ENCODE measurements at places on chromosomes 1 and 21.

GRCh38 chr1:240526312-240526711 is 85.6 kb downstream of the GREM2 start:
- DNase-seq = no peak

- no peak for DNase-seq
These were observed 395 bp upstream of the CSRP1 start for GRCh38 chr1:201507360-201507675.

- DNase-seq = peak; percentile 63
These were observed 46.5 kb upstream of the RNF11 start for GRCh38 chr1:51189421-51190073.

DNA sequence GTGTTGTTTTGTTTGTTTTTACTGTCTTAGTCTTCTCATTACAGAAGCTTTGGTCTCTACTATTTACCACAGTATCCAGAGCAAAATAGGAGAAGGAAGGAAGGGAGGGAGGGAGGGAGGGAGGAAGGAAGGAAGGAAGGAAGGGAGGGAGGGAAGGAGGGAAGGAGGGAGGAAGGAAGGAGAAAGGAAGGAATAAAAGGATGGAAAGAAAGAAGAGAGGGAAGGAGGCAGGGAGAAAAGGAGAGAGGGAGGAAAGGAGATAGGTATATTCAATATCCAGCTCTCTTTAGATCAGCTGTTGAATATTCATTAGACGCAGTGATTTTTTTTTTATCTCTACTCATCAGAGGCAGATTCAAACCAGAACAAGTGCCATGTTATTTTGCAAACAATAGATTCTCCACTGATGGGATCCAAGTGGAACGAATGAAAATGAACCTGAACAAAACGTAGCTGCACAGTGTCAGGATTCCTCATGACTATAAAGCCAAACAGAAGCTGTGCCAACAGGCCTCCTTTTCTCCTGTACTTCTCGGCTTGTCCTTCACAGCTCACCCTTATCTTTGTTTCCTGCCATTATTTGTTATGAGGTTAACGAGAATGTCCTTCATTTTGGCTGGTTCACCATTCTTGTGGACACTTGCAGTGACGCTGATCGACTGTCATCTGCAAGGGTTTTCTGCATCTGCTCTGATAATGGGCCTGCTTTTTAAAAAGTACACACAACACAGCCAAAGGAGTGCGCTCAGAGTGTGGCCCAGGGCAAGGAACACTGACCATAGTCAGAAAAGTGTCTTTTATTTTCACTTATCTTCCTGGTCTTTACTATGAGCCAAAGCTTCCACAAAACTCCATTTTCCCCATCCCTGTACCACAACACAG is 7.8 kb upstream of the NTPCR start:
- DNase-seq = no peak

DNA sequence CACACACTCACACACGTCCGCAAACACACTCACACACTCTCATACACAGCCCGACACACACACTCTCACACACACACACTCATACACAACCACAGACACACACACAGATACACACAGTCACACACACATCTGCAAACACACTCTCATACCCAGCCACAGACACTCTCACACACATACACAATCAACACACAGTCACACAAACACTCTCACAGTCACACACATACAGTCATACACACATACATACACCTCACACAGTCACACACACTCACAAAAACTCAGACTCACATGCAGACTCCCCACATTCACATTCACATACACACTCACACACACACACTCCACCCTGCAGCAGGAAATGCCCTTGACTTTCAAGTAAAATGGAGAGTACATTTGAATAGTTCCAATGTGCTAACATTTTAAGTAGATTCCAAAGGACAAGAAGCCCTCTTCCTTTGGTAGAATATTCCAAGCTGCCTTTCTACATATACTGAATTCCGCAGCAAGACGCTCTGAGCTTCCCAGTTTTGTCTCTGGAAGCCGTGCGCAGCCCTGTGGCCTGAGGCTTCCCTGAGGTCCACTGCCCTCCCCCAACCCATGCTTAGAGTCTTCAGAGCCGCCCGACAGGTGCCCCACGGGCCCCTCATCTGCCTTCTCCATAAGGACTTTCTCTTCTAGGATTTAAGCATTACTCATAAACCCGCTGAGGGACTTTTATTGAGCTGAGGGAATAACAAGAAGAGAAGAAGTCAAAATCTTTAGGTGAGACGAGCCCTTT is 9.7 kb downstream of the BATF3 start:
- DNase-seq = no peak

GRCh38 chr1:89781494-89782126 is 39.2 kb upstream of the LRRC8D start:
- DNase-seq = no peak

DNA sequence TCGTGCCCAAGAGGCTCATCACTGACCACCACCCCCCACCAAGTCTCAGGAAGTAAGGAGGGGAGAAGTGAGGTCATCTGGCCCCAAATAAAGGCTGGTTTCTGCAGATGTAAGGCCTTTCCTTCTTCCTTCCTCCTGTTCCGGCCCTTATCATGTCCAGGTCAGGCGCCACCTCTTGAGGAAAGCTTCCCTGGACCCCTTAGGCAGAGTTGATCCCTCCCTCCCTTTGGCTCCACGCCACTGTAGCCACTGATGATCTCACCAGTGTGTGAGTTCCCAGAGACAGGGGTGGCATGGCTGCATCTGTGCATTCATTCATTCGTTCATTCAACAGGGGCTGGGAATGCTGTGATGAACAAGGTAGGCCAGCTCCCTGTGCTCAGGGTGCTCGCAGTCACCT is 59.2 kb downstream of the TAS1R2 start:
- DNase-seq = no peak

DNA sequence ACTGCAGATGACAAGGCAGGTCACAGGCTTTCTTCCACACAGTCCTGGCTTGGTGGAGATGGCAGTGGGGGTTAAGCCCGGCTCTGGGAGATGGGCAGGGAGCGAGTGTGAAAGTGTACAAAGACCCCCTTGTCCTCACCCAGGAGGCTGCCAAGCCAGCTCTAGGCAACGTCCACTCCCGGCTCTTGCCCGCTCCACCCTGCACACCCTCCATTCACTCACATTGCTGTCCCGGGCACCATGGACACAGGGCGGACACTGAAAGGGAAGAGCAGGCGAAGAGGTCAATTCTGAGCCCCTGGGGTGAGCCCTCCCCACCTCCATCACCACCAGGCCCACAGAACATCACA is 8.9 kb downstream of the COL16A1 start:
- no peak for DNase-seq

DNA sequence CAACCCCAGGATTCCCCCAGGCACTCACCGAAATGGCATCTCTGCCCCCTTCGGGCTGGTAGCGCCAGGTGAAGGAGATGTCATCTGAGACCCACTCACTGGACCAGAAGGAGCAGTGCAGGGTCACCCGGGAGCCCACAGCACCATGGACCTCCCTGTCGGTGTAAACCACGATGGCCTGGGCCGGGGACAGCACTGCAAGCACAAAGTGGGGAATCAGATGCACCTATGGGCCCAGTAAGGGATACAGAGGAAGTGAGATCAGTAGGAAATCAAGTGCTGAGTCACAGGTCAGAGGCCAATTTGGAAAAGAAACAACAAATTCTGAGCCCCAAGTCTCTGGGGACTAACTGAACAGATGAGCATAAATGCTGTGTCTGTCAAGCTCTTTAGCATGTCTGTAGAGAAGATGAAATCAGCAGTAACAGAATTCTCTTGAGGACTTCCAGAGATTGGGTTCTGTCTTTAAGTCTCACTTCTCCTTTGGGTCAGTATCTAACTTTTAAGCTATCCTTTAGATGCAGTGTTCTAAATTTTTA is 2.5 kb downstream of the MPZ start:
- DNase-seq = peak; percentile 71

- DNase-seq = peak; percentile 62
These were observed 407 bp downstream of the CAMSAP2 start for GRCh38 chr1:200738949-200739651.

GRCh38 chr1:212749821-212750535 is 41.6 kb downstream of the NSL1 start:
- peak; percentile 66 for DNase-seq

DNA sequence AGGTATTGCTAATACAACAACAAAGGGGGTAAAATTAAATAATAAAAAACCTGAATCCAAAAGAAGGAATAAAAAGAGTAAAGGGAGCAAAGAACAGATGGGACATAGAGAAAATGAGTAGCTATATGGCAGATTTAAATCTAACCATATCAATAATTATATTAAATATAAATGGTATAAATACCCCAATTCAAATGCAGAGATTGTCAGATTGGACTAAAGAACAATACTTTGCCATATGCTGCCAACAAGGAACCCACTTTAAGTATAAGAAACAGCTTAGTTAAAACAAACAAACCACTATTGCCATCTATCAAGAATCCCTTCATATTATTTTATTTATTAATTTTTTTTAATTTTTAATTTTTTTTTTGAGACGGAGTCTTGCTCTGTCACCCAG is 86.8 kb downstream of the MT1HL1 start:
- DNase-seq = no peak

GRCh38 chr1:33610864-33611455 is 138.5 kb downstream of the ZSCAN20 start:
- no peak for DNase-seq
